Neural crest cell (in vitro differentiated cells): ENCODE measurements at places on chromosomes 12 and 14. TPM values are rescaled to one million over a fixed set of nuclear protein-coding genes. Genes with fewer than 3 reads are reported as not detected.
A peak's percentile ranks its signal among the peaks of the same experiment; 100 is the strongest.

DNA sequence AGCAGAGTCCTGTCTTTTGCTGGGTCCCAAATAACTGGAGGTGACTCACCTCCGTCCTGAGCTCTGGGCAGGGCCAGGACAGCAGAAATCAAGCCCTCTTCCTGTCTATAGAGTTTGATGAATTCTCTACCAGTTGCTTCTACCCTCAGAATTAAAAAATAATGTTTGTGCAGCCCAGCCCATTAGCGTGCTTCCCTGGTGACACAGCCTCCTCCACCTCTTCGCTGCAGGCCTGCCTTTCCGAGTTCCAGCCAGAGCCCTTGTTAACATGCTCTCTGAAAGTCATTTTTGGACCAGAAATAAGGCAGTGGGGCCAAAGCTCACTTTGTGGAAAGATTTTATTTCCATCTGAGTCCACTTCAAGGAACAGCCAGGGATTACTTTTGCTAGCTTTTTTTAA lies 94.0 kb downstream of the TBX5 start:
- H3K36me3 ChIP-seq = no peaks in the 10 kb centered on the region
- H3K27ac ChIP-seq = no peak overlapping the region
- no peak for DNase-seq
- no peak overlapping the region for H3K4me3 ChIP-seq
- peaks cover 37% of the 10 kb centered on the region for H3K27me3 ChIP-seq

- peak overlapping the region; percentile 91 for H3K27ac ChIP-seq
- no peaks in the 10 kb centered on the region for H3K36me3 ChIP-seq
- H3K27me3 ChIP-seq = peaks cover 6% of the 10 kb centered on the region
- DNase-seq = no peak
Measured at GRCh38 chr12:124726596-124727263, 136.9 kb downstream of the SCARB1 start.

DNA sequence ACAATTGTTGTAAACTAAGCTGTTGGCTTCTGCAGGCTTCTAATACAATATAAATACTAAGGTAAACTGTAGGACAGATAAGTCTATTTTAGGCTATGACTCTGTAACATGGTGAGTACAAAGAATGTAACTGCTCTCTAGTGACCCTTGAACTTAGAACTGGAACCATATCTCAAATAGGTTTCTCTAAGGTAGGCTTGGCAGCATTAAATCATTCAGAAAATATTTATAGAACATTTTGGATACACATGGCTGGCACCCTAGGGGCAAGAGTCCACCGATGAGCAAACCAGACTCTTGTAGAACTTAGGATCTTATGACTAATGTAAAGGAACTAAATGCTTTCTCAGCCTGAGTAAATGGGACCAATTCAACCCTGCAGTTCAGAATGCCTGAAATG lies 19.4 kb upstream of the SLC25A3 start:
- H3K27ac ChIP-seq = no peak overlapping the region
- H3K4me1 ChIP-seq = no peaks in the 10 kb centered on the region
- no peaks in the 10 kb centered on the region for H3K36me3 ChIP-seq
- no peak for DNase-seq
- no peak overlapping the region for H3K4me3 ChIP-seq
- no peaks in the 10 kb centered on the region for H3K27me3 ChIP-seq

GRCh38 chr12:39420043-39420442 lies 22.9 kb downstream of the KIF21A start:
- DNase-seq = no peak
- H3K27me3 ChIP-seq = no peaks in the 10 kb centered on the region
- peaks cover 5% of the 10 kb centered on the region for H3K4me1 ChIP-seq
- no peak overlapping the region for H3K27ac ChIP-seq
- peaks cover 9% of the 10 kb centered on the region for H3K36me3 ChIP-seq

- H3K27ac ChIP-seq = no peak overlapping the region
- H3K4me1 ChIP-seq = peaks cover 26% of the 10 kb centered on the region
- peaks cover 4% of the 10 kb centered on the region for H3K27me3 ChIP-seq
- H3K4me3 ChIP-seq = no peak overlapping the region
- no peak for DNase-seq
Measured at GRCh38 chr12:104649921-104650320, 193.2 kb downstream of the CHST11 start.

DNA sequence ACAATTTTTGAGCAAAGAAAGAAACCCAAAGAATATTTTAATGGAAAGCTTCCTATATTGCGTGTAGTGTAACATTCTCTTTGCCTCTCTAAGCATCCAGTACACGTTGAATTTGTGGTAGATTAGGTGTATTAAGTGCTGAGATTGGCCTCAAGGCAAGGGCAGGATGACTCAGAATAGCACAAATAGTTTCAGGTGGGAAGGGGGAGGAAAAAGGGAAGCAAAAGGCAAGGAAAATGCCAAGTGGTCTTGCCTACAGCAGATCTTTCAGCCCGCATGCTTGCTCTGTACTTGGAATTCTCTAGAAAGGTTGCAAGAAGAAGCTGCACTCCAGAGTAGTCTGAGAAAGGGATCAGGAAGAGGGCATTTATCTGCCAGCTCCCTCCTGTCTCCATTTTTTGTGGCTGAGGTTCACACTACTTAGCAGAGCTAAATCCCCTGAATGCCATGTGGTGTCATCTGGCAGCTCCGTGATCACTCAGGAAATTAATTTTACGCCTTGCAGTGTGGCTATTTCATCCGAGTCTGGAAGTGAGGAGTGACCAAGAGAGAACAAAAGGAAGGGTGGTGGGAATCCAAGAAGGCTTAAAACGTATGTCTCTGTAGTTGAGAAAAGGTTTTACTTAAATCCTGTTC lies 28.5 kb downstream of the CDKN1B start:
- no peak overlapping the region for H3K27ac ChIP-seq
- H3K36me3 ChIP-seq = no peaks in the 10 kb centered on the region

- no peak overlapping the region for H3K27ac ChIP-seq
- H3K4me3 ChIP-seq = no peak overlapping the region
- peaks cover 98% of the 10 kb centered on the region for H3K27me3 ChIP-seq
- H3K4me1 ChIP-seq = no peaks in the 10 kb centered on the region
- peaks cover 7% of the 10 kb centered on the region for H3K36me3 ChIP-seq
- no peak for DNase-seq
Measured at GRCh38 chr12:53975479-53976152, 862 bp upstream of the HOTAIR start.

GRCh38 chr12:21483531-21483930 lies 17.9 kb downstream of the RECQL start:
- H3K4me3 ChIP-seq = no peak overlapping the region
- DNase-seq = no peak
- H3K27me3 ChIP-seq = no peaks in the 10 kb centered on the region
- H3K27ac ChIP-seq = no peak overlapping the region
- no peaks in the 10 kb centered on the region for H3K4me1 ChIP-seq

GRCh38 chr14:97975962-97976361 lies 1178.8 kb downstream of the VRK1 start:
- DNase-seq = no peak
- H3K4me1 ChIP-seq = peaks cover 14% of the 10 kb centered on the region
- H3K27ac ChIP-seq = no peak overlapping the region

GRCh38 chr12:94458877-94459727 lies 565 bp downstream of the CEP83 start:
- no peak for DNase-seq
- H3K36me3 ChIP-seq = peaks cover 18% of the 10 kb centered on the region
- peak overlapping the region; percentile 93 for H3K27ac ChIP-seq
- H3K4me3 ChIP-seq = peak overlapping the region; percentile 97
- no peaks in the 10 kb centered on the region for H3K27me3 ChIP-seq

GRCh38 chr12:101878243-101878821 lies 952 bp downstream of the DRAM1 start:
- DNase-seq = no peak
- no peak overlapping the region for H3K27ac ChIP-seq
- peaks cover 14% of the 10 kb centered on the region for H3K27me3 ChIP-seq
- peaks cover 7% of the 10 kb centered on the region for H3K4me1 ChIP-seq

- H3K27ac ChIP-seq = no peak overlapping the region
- H3K4me3 ChIP-seq = no peak overlapping the region
- no peak for DNase-seq
- H3K27me3 ChIP-seq = no peaks in the 10 kb centered on the region
Measured at GRCh38 chr12:53265783-53266182, 2.3 kb upstream of the ESPL1 start.

- peaks cover 4% of the 10 kb centered on the region for H3K36me3 ChIP-seq
- DNase-seq = no peak
- no peak overlapping the region for H3K27ac ChIP-seq
Measured at GRCh38 chr12:48779869-48780268, 9.0 kb downstream of the ADCY6 start.

DNA sequence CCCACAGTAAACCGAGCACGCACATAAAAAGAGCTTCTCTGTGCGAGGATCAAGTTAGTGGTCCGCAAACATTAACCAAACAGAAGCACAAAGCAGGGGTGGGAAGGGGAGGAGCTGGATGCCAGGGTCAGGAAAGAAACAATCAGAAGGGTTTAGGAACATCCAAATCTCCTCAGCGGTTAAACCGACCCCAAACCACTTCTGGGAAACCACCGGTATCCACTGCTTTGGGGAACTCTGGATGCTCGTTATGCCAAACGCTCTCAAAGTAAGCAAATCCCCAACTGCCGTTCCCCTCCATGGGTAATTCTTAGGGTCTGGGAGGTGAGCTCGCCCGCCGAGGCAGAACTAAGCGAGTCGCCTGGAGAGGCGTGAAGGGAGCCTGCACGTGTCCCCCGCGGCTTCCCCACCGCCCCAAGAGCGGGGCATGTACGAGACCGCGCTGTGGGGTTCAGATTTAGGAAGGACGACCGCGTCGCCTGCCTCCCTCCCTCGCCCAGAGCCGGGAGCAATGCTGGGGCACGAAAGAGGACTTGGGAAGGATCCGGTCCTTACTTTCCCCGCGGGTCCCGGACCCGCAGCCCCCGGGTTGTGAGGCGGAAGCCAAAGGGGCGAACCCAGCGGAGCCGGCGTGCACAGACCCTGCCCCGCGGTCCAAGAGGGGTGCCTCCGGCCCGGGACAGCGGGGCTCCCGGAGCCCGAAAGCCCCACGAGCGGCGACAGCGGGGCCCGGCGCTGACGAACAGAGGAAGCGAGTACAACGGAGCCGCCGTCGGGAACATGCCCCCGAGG lies 711 bp downstream of the SBNO1 start:
- H3K4me1 ChIP-seq = peaks cover 21% of the 10 kb centered on the region
- H3K27ac ChIP-seq = peak overlapping the region; percentile 39
- H3K4me3 ChIP-seq = peak overlapping the region; percentile 90
- no peaks in the 10 kb centered on the region for H3K36me3 ChIP-seq
- H3K27me3 ChIP-seq = no peaks in the 10 kb centered on the region

DNA sequence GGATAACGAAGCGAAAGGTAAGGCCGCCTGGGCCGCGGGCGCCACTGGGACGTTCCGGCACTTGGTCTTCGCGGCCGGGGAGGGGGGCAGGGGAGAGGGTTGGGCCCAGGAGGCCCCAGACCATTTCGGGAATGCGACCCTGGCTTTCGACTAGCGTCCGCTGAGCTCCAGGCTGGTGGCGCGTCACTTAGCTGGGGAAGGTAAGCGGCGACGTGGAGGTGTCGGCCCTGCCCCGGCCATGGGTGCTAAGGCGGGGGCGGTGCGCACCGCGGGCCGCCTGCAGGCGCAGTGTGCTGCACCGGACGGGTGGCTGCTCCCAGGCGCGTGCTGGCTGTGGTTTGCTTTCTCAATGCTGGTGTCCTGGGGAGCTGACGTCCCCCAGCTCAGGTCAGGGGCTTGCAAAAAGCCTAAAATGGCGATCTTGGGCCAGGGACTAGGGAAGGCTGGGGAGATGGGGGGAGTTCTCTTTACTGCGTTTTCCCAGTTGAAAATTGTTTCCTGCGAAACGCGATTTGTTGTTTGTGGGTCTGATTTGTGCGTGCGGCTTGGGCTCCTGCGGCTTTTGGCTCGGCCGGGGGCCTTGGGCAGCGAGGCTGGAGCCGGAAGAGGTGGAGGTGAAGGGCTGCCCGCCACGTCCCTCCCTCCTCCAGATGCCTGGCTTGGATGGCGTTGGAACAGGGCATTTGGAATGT lies 1.2 kb downstream of the HOXC10 start:
- H3K27me3 ChIP-seq = peaks cover 100% of the 10 kb centered on the region
- H3K4me3 ChIP-seq = peak overlapping the region; percentile 17
- H3K27ac ChIP-seq = no peak overlapping the region
- peaks cover 8% of the 10 kb centered on the region for H3K4me1 ChIP-seq
- DNase-seq = no peak

DNA sequence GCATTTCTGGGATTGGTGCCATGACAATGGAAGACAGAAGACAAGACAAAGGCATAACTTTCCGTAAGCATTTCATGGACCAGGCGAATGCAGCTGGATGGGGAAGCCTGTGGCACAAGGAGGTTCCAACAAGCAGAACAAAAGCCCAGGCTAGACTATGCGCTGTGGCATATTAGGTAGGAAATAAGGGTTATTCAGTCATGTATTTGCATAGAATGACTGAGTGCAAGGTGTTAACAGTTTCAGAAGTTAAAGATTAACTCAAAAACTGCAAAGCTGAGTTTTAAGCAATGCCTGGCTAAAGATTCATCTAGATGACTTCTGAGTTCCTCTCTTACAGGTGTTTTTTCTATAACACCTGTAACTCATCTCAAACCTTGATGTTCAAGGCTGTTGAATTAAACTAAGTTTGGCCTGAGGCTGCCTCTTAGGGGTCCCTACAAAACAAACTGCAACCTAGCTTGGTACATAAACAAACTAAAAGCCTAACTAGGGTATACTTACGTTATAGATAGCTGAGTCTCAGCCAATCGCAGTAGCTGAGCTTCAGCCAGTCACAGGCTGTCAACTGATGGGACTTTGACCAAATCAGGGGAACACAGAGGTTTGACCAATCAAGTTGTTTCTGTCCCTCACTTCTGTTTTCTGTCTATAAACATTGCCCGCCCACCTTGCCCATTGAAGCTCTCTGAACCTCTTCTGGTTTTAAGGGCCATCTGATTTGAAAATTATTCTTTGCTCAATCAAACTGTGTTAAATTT lies 52.2 kb upstream of the PLBD1 start:
- no peak overlapping the region for H3K4me3 ChIP-seq
- H3K27me3 ChIP-seq = no peaks in the 10 kb centered on the region
- H3K27ac ChIP-seq = no peak overlapping the region
- no peaks in the 10 kb centered on the region for H3K36me3 ChIP-seq
- H3K4me1 ChIP-seq = no peaks in the 10 kb centered on the region

- H3K4me3 ChIP-seq = no peak overlapping the region
- peaks cover 4% of the 10 kb centered on the region for H3K36me3 ChIP-seq
- H3K27me3 ChIP-seq = no peaks in the 10 kb centered on the region
- DNase-seq = no peak
- peaks cover 23% of the 10 kb centered on the region for H3K4me1 ChIP-seq
Measured at GRCh38 chr12:121529184-121529583, 51.6 kb downstream of the KDM2B start.

- H3K36me3 ChIP-seq = no peaks in the 10 kb centered on the region
- H3K27me3 ChIP-seq = no peaks in the 10 kb centered on the region
- H3K27ac ChIP-seq = peak overlapping the region; percentile 86
- H3K4me3 ChIP-seq = no peak overlapping the region
- H3K4me1 ChIP-seq = peaks cover 10% of the 10 kb centered on the region
Measured at GRCh38 chr14:90839024-90839888, 23.0 kb upstream of the TTC7B start.

- no peak for DNase-seq
- H3K36me3 ChIP-seq = no peaks in the 10 kb centered on the region
- H3K27ac ChIP-seq = no peak overlapping the region
- H3K4me1 ChIP-seq = no peaks in the 10 kb centered on the region
Measured at GRCh38 chr14:96895658-96896271, 98.6 kb downstream of the VRK1 start.

- peaks cover 100% of the 10 kb centered on the region for H3K27me3 ChIP-seq
- H3K4me3 ChIP-seq = no peak overlapping the region
- no peaks in the 10 kb centered on the region for H3K36me3 ChIP-seq
- no peak for DNase-seq
- no peak overlapping the region for H3K27ac ChIP-seq
Measured at GRCh38 chr14:60506462-60506984, 2.4 kb upstream of the SIX6 start.

CEBPE gene
- total RNA-seq = not detected in 2 replicates

DPPA3 gene
- not detected in 2 replicates for total RNA-seq

ZFHX2 gene
- total RNA-seq = 9.9 and 11.0 TPM in 2 replicates

CISTR gene
- 0.61 TPM in 1 of 2 replicates, not detected in the other for total RNA-seq

OAS1 gene
- total RNA-seq = not detected in 2 replicates

TAS2R46 gene
- total RNA-seq = 0.43 and 0.89 TPM in 2 replicates

POLE2 gene
- 26.8 and 31.5 TPM in 2 replicates for total RNA-seq

BICDL1 gene
- total RNA-seq = 5.2 and 6.3 TPM in 2 replicates
